ENCODE measurements at places on chromosomes 3 and 15. TPM values are rescaled to one million over a fixed set of nuclear protein-coding genes. Genes with fewer than 3 reads are reported as not detected.
A peak's percentile ranks its signal among the peaks of the same experiment; 100 is the strongest.

DNA sequence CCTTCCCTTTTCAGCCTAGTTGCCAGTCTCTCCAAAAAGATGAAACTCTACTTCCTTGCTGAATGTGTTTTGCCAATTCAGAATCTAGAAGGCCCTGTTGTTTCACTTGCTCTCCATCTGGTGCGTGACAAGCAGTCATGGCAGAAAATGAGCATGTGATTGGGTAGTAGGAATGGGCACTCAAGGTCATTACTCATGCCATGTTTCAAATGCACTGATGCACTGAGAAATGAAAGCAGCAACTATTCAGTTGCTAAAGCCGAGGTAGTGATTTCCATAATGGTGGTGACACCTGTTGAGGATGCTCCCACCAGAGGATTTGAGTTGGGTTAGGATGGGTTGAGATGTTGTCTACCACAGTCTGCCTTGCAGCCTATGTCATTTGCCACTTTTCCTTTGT is 12.7 kb downstream of the ZBTB38 start:
- no peak for DNase-seq

DNA sequence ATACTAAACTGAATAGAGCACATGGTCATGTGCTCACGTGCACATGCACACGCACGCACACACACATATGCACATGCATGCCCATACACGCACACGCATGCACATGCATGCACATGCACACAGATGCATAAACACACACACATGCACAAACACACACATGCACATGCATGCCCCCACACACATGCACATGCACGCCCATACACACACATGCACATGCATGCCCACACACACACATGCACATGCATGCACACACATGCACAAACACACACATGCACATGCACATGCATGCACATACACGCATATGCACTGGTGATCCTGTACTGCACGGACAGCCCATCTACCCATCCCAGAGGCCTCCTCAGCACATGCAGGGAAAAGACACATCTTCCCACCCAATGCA is 426.6 kb downstream of the OCA2 start:
- DNase-seq = no peak

DNA sequence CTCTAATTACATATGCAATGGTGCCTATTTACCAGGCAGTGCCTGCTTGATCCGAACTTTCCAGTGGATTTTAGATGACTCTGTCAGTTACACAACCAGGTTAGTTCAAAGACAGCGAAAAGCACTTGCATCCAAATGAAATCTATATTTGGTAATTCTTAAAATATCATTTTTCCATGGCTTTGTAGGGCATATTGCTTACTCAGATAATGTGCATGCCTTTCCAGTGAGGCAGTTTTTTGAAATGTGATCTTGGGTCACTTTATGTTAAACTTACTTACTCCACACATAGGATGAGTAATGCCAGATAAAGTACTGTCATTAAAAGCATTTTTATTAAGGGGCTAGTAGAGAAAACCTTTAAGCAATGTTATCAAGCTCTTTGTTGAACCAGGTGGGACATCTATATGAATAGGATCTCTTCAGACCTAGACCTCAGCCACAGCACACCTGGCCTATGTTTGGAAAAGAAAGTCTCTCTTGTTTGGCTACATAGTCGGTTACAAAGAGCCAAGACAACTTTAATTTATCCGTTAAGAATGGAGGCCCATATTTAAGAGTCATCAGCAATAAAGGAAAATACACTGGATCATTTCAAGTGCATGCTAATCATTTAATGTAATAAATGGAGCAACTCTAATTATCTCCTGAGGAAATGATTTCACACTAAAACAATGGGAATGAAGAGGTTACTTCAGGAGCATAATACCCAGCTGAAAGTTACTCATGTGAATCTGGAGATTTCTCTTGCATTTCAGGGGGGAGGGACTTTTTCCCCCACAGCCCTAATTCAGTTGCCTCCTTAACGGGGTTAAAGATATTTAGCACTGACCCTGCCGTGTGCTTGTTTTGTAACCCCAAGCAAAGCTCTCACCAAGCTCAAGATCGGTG is 56.3 kb upstream of the TMCO5A start:
- DNase-seq = no peak

The SOX2 gene
- not detected for total RNA-seq

The HESX1 gene
- 0.54 TPM for total RNA-seq

- DNase-seq = no peak
Observed at GRCh38 chr3:153463895-153464294, 301.9 kb downstream of the RAP2B start.

GRCh38 chr3:181966393-181966792 is 254.7 kb downstream of the SOX2 start:
- no peak for DNase-seq

The PSTPIP1 gene
- total RNA-seq = 121 TPM

- DNase-seq = peak; percentile 47
Observed at GRCh38 chr3:133475245-133476010, 75.6 kb downstream of the BFSP2 start.

GRCh38 chr3:29317659-29318173 is 36.8 kb downstream of the RBMS3 start:
- no peak for DNase-seq

- DNase-seq = no peak
Observed at GRCh38 chr3:116441652-116442051, 3.6 kb downstream of the LSAMP start.

DNA sequence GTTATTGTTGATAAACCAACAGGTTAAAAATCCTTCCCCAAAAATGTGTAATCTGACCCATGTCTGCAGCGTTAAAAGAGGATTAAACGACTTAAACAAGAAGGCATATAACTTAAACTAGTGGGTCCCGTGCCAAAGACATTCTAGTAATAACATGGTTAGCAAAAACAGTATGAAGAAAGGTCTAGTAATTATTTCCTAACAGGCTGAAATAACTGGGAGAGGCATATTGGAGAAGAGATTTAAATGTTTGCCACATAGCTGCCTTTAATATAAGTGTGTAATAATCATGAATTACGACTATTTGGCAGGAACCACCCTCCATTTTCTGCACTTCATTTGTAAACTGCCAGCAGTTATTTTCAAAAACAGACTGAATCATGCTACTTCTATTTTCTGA is 67.7 kb upstream of the CSPG5 start:
- DNase-seq = no peak

GRCh38 chr3:6262010-6262409 is 598.9 kb upstream of the GRM7 start:
- DNase-seq = no peak

DNA sequence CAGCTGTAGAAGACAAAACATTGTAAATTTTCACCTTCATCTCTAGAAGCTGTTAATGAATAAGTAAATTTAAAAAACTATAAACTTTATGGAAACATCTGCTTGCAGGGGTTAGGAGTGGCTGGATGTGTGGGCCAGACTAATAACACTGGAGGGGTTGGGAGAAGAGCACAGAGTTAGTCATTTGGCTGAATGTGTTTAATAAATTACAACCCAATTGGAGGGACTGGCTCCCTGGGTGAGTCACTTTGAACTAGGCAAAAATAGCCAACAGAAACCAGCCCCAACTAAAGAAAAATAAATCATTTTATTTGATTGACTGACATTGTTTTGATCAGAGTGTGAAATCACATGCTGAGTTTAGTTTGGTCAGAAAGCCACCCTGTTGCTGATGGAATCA is 21.8 kb downstream of the DGKG start:
- DNase-seq = no peak

The SCAANT1 gene
- total RNA-seq = not detected

The RBPMS2 gene
- total RNA-seq = not detected

- DNase-seq = no peak
Observed at GRCh38 chr3:71045212-71045916, 538.2 kb downstream of the FOXP1 start.

DNA sequence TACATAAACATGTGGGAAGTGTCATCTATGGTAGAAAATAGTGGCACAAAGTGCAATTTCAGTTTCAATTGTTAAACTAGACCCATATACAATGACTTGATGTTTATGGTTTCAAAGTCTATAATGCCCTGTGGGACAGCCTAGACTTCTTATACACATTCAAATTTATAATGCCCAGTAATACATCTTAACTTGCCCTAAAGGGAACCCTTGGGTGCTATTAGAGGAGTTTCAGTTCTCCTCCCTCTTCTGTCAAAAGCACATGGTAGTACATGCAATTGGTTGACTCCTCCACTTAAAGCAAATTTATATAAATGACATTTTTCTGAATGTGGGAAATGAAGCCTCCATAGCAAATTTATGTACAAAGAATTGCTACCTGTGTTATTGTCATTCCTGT is 30.2 kb upstream of the OR5K4 start:
- DNase-seq = no peak

DNA sequence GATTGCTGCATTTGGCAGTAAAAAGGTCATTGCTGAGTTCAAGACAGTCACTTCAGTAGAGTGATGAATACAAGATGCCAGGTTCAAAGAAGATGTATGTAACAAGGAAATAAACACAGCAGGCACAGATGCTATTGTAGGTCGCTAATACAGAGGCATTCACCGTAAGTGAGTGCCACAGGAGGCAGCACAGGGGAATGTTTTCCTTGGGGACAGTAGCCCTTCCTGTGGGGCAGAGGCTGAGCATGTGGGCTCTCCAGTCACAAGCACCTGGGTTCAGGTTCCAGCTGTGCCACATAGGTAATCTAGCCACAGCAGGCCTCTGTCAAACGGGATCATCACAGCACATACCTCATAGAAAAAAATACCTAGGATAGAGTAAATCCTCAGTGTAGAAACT is 86.3 kb downstream of the RSL24D1 start:
- DNase-seq = no peak

The TEX55 gene
- not detected for total RNA-seq

The GRK7 gene
- 0.09 TPM for total RNA-seq

DNA sequence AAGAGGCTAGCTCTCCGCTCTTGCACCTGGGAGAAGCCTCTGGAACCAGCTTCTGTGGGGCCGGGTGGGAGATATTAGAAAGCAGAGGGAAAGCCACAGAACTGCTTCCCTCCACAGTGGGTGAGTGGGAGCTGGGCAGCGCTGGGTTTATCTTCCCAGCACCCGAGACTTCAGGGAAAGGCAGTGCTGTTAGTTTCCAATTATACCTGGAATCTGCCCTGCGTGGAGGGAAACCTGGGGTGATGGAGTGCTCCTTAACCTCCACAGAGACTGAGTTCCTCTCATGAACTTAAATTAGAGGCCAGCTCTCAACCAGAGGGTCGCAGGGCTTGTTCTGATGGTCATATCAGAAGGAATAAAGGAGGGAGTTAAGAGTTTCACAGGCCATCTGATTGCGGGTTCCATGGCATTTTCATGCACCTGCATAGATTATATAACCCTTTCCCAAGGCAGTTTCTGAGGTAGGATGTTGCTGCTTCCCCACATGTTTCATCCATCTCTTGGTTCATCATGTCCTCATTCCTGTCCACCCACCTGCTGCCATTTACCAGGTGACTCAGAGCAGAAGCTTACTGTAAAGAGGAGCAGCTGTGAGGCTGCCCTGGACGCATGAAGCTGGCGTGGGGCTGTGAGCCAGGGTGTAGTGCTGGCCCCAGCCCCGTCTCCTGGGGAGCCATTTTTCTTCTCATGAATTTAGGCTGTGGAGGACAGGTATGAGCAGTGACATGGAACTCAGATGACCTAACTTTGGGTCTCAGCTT is 42.5 kb downstream of the CA12 start:
- DNase-seq = no peak

The KLHL40 gene
- total RNA-seq = not detected

- no peak for DNase-seq
Observed at GRCh38 chr3:43434431-43434830, 148.1 kb downstream of the SNRK start.

- no peak for DNase-seq
Observed at GRCh38 chr3:32340611-32341365, 50.9 kb upstream of the CMTM7 start.

The ACKR4 gene
- total RNA-seq = not detected

DNA sequence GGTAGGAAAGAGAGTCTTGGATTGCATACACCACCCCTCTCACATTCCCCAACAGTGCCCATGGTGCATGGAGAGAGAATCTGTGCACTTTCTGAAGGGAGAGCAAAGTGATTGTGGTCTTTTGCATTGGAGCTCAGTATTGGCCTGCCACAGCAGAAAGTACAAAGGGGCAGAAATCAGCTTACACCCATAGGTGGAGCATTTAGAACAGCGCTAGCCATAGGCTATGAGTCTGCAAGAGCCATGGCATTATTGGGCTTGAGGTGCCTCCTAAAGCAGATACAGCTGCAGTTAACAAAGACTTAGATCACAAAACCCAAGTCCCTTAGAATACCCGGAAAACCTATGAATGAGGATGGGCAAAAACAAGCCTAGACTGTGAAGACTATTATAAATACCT is 21.8 kb downstream of the SI start:
- DNase-seq = no peak

DNA sequence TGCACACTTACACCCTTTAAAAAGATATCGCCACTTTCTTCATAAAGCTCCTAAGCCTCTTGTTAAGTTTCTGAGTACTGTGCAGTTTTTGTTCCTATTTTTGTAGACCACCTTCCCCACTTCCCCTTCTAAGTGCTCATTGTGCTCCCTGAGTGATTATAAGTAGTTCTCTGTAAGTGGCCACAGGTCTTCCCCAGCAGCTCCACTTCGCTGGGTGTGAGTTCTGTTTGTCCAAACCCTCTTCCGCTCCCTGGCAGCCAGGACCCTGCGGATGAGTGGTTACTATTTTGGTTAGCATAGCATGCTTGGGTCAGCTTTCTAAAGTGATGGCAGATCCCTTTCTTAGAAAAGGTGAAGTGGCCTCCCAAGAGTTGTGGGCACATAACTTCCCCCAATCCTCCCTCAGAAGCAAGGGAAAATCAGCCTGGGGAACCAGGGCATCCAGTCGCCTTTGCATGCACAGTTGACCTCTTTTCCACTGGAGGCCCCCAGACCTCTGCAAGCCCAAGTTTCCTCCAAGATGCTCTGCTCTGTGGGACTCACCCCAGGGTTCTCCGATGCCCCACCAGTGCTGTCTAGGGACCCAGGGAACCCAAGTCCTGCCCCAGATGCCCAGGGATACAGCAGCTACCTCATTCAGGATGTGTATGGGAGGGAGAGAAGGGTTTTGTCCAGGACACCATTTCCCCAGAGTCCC is 69.6 kb downstream of the ATP10A start:
- DNase-seq = no peak

The MEGF11 gene
- total RNA-seq = not detected

DNA sequence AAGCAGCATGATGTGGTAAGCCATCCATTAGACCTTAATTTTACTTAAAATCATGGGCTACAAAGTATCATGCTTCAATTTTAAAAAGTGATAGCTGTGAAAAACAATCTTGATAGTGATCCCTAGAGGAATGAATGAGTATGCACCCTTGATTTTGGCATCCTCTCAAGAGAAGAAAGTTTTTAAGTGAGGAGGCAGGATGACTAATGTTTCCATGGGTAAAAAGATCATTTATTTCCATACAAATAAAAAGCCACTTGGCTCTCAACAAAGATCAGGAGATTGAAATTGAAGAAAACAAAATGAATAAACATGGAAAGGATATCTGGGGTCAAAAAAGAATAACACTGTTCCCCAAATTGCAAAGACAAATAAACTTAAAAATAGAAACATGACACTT is 305.4 kb downstream of the MEX3B start:
- DNase-seq = no peak

GRCh38 chr3:175127075-175127662 is 268.0 kb downstream of the NAALADL2 start:
- no peak for DNase-seq

GRCh38 chr3:71407823-71408222 is 175.7 kb downstream of the FOXP1 start:
- no peak for DNase-seq

Measured in activated CD8-positive, alpha-beta T cell treated with anti-CD3 and anti-CD28 coated beads for 36 hours (primary cell).